Activated CD4-positive, alpha-beta T cell treated with anti-CD3 and anti-CD28 coated beads, Interleukin-2, amount 10 ng/mL, durations not matched to agents 24 days and 14 days (primary cell): ENCODE measurements at places on chromosomes 7 and 10.

GRCh38 chr10:101011517-101012423 is 12.2 kb downstream of the LZTS2 start:
- DNase-seq = no peak

DNA sequence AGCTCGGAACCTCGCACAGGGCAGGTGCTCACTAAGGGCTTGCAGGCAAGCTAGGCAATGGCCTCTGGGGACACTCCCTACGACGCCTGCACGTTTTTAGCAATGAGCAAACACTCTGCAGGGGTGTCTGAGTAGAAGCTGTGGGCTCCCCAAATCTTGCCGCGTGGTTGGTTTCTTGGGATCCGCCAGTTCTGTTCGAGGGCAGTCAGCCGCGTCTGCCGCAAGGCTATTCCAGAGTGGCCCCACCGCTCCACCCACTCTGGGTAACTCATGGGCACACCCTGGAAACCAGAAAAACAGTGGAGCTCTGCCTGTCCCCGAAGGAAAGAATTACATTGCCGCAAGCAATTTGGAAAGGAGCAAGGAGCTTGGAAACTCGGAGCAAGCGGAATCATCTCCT is 189.3 kb upstream of the LYZL2 start:
- DNase-seq = no peak

- no peak for DNase-seq
These were observed 4.1 kb downstream of the NOD1 start for GRCh38 chr7:30474485-30474884.

DNA sequence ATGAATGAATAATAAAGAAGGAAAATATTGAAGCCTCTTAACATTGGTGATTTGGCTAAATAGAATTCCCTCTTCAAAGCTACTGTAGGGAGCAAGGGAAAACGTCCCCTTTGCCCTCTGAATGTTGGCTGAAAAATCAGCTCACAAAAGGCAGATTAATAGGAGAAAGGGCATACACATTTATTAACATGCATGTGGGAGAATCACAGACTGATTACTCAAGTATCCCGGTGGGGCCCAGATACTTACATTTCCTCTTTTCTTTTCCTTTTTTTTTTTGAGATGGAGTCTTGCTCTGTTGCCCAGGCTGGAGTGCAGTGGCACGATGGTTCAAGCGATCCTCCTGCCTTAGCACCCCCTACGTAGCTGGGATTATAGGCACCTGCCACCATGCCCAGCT is 68.5 kb downstream of the HK1 start:
- no peak for DNase-seq

DNA sequence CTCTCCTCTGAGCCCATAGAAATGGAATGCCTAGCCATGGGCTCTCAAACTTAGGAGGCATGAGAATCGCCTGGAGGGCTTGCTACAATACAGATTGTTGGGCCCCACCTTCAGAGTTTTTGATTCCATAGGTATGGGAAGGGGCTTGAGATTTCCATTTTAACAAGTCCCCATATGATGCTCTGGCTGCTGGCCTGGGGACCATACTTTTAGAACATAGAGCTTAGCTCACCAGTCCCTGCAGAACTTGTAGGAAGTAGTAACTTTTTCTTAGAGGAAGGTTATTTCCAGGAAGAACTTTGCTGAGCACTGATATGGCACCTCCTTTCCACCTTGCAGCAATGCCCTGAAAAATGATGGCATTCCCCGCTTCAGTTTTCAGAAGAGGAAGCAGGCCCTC is 177.0 kb upstream of the ZMIZ1 start:
- DNase-seq = no peak

GRCh38 chr7:36198854-36199266 is 45.8 kb downstream of the EEPD1 start:
- no peak for DNase-seq

GRCh38 chr7:90988516-90988915 is 275.7 kb upstream of the FZD1 start:
- no peak for DNase-seq

DNA sequence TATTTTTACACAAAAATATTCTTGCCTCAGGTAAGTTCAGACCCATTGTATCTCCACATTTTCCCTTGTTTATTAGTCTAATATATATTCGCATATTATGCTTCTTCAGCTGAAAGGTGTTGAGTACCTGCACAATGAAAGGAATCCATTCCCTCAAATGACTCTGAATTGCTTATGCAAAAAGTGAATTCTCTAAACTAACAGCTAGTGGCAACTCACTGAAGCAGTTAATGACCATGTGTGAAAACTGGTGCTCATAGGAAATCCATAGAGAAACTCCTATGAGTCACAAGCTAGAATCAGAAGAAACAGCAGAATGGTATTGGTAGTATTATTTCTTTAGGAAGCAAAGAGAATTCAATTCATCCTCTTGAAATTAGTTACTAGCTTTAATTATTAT is 33.5 kb upstream of the RNF148 start:
- no peak for DNase-seq

DNA sequence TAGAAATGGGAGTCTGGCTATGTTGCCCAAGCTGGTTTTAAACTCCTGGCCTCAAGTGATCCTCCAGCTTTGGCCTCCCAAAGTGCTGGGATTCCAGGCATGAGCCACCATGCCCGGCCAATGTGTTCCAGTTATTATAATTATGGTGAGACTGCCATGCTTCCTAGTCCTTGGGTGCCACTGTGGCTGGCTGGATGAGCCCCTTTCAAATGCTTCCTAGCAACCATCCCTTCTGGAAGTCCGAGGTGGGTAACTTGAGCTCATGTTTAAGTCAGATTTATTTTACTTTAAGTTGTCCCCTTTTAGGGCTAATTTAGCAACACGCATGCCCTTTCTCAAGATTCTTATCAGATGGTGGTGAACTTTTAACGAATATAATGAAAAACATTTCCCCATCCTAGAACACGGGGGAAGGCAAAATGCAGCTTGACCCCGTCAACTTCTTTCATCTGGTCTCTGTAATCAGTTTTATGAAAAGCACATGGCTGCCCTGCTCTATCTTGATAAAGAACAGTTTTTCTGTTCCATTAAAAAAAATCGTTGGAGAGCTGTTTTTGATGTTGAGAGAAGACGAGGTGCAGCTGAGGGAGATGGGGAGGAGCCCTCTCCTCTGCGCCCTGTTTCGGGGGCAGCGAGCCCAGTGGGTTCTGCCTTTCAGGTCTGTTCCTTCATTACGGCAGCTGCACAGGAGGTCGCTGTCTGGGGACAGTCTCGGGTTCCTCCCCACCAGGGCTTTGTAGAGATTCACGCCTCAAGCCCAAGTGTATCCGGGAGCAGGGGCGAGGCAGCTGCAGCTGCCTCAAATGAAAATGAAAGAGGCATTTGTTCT is 61.0 kb upstream of the MKI67 start:
- DNase-seq = peak; percentile 82

DNA sequence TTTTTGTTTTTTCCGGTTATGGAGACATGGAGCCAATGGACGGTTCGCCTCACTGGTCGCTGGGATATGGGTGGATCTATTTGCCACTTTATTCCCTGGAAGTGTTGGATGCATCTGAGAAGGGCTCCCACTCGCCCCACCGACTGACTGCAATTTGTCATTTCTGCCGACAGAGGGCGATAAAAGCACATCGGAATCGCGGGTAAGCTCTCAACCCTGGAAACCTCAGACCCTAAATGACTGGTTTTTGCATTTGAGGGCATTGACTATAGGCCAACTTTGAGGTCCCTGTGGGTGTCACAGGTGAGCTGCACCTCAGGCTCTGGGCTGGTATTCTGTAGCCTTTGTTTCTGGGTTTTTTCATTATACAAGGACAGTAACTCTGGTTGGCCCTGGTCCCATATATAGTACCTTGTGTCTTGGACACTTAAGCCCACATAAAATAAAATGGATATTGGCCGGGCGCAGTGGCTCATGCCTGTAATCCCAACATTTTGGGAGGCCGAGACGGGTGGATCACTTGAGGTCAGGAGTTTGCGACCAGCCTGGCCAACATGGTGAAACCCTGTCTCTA is 11.9 kb upstream of the OPALIN start:
- DNase-seq = peak; percentile 84

- DNase-seq = no peak
These were observed 15.9 kb downstream of the UBN2 start for GRCh38 chr7:139246905-139247304.

DNA sequence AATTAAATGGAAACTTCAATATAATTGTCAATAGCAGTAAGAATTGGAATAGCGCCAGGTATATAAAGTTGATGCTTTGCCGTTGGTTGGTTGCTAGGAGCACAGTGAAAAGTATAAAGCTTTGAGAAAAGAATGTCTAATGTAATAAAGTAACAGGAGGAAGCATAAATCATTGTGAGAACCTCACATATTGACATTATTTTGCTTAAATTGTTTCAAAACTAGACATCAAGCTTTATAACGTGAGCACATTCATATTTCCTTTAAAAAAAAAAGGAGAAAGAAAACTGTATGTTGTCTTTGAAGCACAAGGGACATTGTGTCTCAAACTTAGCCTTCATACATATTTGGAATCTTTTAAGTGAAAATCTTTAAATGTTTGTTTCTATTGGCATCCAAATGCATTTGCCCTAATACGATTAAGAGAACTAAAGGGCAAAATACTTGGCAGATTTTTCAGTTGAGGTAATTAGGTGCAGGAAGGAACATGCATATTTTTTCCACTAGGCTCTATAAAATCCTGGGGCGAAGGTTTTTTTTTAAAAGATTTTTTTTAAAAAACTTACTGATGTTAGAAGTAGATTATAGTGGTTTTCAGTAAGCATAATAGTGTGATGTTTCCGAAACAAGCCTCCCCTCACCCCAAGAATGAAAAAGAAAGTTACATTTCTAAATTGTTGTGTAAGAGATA is 92.4 kb downstream of the ARID5B start:
- peak; percentile 79 for DNase-seq

DNA sequence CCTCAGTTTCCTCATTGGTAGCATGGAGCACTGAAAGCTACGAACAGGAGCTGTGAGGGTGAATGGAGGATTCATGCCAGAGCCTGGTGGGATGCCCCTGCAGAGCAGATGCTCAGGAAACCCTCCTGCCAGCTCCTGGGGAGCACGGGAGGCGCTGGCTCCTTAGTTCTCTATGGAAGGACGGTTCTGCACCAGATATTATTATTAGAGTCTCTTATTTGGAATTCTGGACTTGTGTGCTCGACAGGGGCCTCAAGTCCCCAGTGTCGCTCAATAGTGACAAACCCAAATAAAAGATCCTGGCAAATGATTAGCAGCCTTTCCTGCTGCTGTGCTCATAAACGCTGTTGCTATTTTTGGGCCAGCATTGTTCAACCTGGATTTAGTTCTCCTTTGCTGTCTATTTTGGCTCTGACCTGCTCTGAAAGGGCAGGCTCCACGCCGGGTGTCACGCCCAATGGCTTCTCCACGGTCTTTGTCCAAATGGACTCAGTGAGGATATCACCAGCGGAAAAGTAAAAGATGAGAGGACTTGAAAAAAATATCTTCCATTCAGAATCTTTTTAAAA is 23.0 kb upstream of the KLF6 start:
- no peak for DNase-seq

GRCh38 chr7:85796956-85797355 is 610.1 kb upstream of the SEMA3D start:
- DNase-seq = no peak

DNA sequence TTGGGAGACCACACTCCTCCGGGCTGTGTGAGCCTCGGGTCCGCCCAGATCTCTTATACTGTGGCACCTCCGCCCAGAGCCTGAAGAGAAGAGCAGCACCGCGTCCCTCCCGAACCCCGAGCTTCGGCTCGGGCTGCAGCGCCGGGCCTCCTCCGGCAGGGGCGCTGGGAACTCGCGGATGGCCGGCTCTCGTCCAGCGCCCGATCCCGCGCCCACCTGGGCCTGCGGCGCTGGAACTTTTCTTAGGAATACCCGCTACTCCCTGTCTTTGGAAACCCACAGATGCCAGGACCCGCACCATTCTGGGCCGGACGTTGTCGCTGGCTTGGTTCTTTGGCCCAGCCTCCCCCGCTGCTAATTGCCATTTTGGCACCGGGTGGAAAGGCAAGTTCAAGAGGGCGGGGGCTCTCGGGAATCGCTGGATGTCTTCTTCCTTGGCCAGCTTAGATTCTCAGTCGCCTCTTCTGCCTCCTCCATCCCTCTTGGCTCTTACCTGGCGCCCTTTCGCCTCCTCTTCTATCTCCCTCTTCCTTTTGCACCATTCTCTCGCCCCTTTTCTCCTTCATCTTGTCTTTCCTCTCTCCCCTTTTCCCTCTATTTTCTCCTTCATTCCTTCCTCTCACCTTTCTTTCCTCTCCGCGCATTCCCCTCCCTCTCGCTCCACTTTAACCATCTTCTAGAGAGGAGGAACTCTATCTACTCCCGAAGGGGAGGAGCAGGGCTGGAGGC is 2.1 kb upstream of the SORCS3 start:
- DNase-seq = no peak

GRCh38 chr10:96587264-96588059 is 650 bp upstream of the TM9SF3 start:
- DNase-seq = peak; percentile 61

DNA sequence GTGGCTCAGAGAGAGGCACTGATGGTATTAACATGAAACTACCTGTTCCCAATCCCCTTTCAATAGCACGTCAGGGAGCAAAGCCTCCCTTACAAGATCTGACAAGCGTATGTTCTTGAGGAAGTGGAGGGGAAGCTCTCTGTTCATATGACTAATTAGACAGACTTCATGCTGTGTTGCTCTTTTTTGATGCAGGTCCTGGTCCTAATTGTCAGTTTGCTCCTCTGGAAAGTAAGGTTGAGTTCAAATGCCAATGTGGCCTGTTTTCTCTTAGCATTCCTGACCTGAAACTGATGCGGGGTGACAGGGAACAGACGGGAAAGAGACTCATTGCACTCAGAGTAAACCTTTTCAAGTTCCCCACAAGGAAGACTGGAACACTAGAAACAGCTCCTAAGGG is 27.0 kb upstream of the TBX20 start:
- DNase-seq = no peak

- no peak for DNase-seq
These were observed 1046.9 kb downstream of the TYW1 start for GRCh38 chr7:68043546-68043945.

- no peak for DNase-seq
These were observed 94.8 kb downstream of the ITIH5 start for GRCh38 chr10:7571981-7572380.

DNA sequence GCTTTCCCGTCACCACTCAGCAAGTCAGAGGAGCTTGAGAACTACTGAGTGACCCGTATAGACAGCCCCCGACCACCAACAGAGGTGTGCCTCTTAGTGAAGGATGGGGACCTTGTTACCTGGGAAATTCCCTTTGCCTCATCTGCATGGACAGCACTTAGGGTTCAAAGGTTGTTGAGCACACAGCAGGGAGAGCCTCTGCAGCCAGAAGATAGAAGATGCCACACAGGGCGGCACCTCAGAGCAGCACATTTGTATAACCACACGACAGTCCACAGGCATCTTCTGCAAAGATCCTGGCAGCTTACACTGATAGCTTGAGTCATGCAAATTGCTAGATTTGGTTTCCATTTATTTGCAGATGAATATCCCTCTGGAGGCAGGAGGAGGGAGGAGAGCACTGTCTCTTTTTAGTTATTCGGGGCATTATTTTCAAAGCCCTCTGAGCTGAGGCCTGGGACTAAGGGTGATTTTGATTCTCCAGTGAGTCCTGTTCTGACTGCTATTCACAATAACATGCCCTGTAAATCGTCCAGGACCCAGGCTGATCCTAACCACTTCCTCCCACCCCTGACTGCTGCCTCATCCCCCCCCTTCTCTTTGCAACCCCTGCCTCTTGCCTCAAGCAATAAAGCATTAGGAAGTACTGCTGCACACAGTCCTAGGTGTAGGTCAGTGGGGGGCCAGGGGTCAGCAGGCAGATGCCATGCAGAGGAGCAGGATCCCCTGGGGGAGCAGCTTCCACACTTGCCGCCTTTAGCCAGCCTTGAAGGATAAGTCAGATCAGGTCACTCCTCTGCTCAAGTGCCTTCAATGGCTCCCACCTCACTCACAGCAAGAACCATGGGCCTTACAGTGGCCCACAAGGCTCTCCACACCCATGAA is 24.6 kb upstream of the INMT start:
- peak; percentile 86 for DNase-seq
